ENCODE measurements at places on chromosomes 1 and 21. TPM values are rescaled to one million over a fixed set of nuclear protein-coding genes. Genes with fewer than 3 reads are reported as not detected.

DNA sequence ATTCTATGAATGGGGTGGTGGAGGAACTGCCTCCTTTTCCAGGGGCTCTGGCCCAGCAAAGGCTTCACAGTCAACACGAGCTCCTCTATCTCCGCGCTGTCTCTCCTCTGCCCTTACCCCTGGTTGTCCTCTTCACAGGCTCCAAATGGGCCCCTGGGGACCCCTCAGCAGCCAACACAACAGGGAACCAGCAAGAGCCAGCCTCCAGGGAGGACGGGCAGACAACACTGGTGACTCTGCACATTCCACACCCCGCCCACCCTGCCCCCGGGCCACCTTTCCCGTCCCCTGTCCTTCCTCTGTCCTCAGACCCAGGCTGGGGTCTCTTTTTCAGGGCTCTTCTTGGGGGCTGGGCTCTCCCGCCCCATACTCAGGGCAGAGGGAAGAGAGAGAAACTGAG lies 17.5 kb upstream of the ETV3 start:
- DNase-seq: peak; percentile 31

DNA sequence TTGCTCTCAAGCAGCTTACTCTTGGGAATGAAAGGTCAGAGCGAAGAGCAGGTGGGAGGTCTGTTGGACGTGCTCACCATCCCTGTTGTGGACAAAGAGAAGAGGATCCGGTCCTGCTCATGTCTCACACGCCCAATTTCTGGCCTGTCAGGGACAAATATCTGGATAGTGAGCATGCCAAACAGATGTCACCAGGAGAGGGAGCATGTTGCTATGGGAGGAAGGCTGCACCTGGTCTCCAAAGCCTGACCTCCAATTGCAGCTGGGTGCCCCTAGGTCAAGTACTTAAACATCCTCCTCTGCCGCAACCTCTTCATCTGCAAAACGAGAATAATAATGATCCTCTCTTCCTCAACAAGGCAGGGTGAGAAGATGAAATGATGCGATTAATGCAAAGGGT lies 53.4 kb downstream of the DMRTA2 start:
- no peak for DNase-seq

DNA sequence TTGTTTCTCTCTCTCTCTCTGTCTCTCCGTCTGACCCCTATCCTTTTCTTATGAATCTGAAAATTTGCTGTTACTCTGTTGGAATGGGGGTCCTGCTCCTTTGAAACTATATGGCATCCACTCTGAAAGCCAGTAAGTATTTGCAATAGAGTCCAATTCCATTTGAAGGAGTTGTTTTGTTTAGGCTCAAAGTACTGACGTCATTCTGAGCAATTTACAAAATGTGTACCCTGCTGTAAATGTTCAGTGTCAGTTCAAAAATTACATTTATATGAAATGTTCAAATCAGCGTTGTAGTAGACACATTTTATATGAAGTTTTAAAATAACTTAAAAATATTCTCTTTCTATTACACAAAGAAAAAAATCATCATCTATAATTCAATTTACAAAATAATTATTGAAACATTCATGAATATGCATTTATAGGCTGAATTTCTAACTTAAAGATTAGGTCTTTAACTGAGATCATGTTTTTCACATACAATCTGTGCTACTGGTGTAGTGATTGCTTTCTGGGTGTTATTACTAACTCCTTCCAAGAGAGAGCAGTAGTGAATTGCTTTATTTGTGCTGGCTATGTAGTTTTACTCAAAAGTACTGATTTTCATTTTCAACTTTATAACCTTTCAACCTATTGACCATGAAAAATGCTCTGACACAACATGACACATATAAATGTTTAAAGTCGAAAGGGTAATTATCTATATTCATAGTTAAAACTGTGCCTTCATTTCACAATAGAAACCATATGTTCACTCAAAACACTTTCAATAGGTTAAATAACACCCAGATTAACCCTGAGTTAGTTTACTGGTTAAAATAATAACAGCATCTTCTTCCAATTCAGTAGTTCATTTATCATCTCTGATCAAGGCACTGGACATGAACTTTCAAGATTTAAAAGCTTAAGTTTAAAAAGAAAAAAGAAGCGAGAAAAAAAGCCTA lies 253.1 kb upstream of the ADGRL4 start:
- DNase-seq: no peak

GRCh38 chr1:1003618-1004419 lies 3.9 kb upstream of the HES4 start:
- DNase-seq: no peak

SYCP1 gene
- polyA plus RNA-seq: not detected

DNA sequence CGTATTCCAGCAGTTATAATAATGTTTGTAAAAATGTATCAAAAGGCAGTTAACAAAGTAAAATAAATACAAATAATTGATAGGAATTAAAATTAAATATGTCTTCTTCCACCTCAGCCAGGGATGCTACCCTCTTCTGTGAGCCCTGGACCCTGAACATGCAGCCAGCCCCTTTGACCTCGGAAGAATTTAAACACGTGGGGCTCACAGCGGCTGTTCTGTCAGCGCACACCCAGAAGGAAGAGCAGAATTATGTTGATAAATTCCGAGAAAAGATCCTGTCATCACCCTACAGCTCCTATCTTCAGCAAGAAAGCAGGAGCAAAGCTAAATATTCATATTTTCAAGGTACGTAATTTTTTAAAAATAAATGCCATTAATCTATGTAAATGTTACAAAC lies 26.5 kb downstream of the UTS2 start:
- DNase-seq: no peak

- DNase-seq: no peak
Measured at GRCh38 chr1:244113532-244114320, 62.6 kb downstream of the ZBTB18 start.

DNA sequence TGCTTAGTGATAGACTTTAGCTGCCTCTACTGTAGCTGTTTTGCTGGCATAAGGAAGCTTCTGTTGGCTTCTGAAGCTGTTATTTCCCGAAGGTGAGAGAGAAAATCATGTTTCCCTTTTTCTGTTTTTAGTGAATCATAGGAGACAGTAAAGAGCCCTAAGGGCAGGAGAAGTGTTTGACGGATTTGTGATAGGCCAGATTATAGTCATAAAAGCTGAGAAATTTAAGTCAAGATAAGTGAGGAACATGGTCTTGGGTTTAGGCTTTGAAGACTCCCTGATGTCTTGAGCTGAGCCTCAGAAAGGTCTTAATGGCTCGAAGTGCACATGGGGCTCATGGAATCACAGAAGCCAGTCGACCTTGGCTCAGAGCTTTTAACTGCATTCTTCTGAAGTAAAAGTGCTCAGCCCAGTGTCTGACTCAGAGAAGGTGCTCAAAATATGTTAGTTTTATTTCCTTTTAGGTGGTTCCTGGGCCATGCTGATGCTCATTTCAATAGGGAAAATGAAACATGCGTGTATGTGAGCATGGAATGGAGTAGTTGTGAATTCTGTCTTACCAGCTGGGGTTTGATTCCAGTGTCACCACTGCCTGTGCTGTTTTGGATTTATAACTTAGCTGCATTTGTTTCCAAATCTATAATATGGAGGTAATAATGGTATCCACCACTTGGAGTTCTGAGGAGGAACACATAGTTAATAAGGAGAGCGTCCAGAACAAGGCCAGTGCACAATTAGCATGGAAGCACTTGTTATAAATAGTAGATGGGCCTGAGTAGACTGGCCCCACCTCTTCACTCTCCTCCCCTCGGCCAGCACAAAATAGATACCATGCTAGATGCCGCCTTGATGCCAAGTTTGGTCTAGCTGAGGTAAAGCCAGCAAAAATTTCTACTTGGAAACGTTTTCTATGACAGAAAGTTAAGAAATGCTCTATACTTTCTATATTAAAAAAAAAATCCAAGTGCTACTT lies 99.2 kb downstream of the C1orf21 start:
- no peak for DNase-seq

KRTAP19-3 gene
- polyA plus RNA-seq: not detected

S100A16 gene
- 176 TPM for polyA plus RNA-seq

DNA sequence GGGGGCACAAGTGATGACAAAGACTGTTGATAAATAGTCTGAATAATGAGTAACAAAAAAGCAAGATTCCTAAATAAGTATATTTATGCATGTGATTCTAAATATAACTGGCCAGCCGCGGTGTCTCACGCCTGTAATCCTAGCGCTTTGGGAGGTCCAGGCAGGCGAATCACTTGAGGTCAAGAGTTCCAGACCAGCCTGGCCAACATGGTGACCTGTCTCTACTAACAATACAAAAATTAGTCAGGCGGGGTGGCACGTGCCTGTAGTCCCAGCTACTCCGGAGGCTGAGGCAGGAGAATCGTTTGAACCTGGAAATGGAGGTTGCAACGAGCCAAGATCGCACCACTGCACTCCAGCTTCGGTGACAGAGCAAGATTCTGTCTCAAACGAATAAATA lies 161.5 kb downstream of the TOMM20 start:
- DNase-seq: no peak

BMP8B gene
- polyA plus RNA-seq: 0.23 TPM

SRSF10 gene
- polyA plus RNA-seq: 32.9 TPM

CFAP141 gene
- polyA plus RNA-seq: not detected

DNA sequence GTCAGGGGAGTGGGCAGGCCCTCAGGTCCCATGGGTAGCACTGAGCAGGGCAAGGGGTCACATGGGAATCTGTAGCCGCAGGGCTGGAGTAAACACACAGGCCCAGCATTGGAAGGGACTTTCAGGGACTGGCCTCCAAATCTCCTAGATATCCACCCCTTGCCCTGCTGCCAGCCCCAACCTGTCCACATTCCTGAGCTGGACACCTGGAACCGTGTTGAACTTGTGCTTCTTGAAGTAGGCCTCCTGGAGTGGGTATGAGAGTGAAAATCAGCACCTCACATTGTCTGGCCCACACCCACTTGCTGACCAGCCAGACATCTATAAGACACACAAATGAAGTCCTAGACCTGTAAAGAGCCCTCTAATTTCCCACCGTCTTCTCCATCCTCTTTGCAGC lies 7.7 kb downstream of the POMGNT1 start:
- no peak for DNase-seq

GRCh38 chr1:86619313-86619712 lies 72.4 kb downstream of the CLCA4 start:
- no peak for DNase-seq

UQCRHL gene
- 4.5 TPM for polyA plus RNA-seq

- DNase-seq: no peak
Measured at GRCh38 chr1:71582673-71583072, 501.8 kb upstream of the ZRANB2 start.

GRCh38 chr1:170967042-170967910 lies 31.9 kb downstream of the MROH9 start:
- no peak for DNase-seq

RGS8 gene
- not detected for polyA plus RNA-seq

SYT14 gene
- not detected for polyA plus RNA-seq

INTS3 gene
- 46.1 TPM for polyA plus RNA-seq

DNA sequence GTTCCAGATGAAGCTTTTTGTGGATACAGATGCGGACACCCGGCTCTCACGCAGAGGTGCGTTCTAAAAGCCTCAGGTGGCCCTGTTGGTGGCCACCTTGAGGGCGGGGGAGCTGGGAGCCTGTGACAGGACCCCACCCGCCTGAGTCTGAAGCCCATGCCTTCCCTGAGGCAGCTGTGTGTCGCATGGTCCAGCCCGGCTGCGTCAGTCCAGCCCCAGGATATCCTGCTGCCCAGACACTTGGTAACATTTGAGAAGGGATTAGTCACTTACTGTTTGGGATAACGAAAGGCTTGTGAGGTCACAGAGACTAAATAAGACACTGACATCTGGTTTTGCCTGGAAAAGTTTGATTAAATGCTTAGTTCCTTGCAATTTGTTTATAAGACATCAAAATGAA lies 68.9 kb downstream of the UCK2 start:
- DNase-seq: no peak

GRCh38 chr1:165284454-165284853 lies 72.1 kb downstream of the LMX1A start:
- DNase-seq: no peak

DNA sequence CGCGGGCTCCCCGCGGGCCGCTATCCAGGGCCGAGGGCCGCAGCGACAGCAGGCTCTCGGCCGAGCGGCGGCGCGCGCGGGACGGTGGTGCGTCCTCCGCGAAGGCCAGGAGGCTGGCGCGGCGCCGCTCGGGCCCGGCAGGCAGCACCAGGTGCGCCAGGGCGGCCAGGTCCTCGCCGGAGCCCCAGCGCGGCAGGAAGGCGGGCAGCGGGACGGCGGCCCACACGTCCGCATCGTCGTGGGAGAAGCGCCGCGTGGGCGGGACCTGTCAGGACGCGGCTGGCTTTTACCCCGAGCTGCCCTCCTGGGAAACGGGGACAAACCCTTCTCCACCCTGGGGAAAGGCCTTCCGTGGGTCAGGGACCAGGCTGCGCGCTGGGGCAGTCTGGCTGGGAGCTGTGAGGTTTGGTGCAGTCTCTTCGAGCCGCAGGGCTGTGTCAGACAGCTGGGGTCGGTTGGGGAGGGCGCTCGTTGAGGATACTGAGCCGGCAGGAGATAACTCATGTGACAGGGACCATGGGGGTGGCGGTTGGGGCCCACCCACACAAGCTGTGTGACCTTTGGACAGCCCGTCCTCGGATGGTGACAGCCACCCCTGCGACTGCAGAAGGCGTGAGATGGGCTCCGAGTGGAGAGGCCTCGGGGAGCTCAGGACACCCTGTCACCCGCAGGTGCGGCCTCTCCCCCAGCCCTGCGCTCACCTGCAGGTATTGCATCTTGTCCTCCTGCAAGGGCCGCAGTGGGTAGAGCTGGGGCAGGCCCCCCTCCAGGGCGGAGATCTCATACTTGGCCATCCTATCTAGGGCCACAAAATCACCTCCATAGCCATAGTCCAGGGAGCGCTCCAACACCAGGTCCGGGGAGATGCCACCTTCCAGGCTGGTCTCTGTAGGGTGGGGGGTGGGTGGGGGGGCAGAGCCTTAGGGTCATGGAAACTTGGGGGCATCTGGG lies 6.0 kb downstream of the HES3 start:
- DNase-seq: no peak

PTPN22 gene
- 0.44 TPM for polyA plus RNA-seq

GRCh38 chr1:17359031-17359430 lies 13.0 kb upstream of the PADI6 start:
- no peak for DNase-seq

DNA sequence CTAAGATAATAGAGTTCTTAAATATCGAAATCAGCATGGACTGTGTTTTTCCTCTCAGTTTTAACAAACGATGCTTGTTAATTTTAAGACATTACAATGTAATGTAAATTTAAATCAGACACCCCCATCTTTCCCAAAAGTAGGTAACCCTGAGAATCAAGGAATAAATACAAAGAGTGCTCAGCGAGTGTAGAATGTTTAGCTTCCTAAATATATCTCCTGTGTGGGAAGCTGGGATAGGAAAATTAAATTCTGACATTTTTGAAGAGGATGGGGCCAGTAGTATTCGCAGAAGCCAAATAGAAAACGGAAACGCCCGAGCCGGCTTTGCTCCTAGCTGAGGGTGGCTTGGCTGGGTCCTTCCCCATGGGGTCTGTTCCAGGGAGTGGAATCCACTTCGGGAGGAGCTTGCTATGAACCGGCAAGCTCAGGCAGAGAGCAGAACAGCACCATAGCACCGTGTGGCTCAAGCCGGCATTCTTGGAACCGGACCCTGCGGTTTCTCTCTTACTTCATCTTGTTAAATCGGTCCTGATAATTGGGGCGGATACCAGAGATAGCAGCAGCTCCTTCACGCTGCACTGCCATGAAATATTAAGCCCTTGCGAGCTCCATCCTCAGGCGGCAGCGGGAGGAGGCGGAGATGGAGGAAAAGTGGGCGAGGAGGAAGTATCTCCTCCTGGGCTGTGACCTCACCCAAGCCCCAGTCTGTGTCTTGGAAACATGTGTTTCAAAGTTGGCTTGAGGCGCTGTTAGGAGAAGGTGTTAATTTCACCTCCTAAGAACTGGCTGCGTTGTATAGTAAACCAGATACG lies 24.9 kb downstream of the MAP3K7CL start:
- peak; percentile 67 for DNase-seq

Measured in heart right ventricle (tissue), 16 donors.